Hindlimb muscle (tissue), 1 donor: ENCODE measurements at places on chromosomes 7 and 10.

GRCh38 chr10:78177491-78178185, 144.0 kb downstream of the RPS24 start:
- no peak for DNase-seq

DNA sequence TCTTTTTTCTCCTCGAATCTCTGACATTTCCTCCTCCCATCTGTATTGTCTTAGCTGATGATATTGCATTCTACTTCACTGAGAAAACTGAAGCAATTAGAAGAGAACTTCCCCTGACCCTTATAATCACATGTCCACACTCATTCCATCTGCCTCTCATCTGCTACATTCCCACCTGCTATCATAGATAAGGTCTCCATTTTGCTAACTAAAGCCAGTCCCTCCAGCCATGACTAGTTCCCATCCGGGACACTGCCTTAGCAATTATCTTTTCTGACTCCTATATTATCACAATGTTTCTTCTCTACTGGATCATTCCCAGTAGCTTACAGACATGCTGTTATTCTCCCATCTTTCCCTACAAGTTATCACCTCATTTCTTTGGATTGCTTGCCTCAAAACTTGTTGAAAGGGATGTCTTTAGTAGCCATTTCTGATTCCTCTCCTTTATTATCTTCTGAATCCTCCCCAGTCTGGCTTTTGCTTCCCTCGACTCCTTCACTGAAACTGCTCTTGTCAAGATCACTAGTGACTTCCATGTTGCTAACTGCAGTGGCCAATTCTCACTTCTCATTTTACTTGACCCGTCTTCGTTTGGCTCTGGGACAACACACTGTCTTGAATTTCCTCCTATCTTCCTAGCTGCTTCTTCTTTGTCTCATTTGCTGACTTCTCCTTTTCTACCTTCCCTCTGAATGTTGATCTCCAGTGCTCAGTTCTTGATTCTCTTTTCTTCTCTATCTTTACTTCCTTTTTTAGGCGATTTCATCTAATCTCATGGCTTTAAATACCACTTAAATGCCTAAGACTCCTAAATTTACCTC, 35.9 kb downstream of the FZD1 start:
- DNase-seq = no peak

- DNase-seq = no peak
These were observed 138.1 kb downstream of the KIAA1217 start for GRCh38 chr10:24346877-24347519.

GRCh38 chr7:132485600-132486273, 90.5 kb downstream of the PLXNA4 start:
- DNase-seq = no peak
